ENCODE measurements at places on chromosomes 11 and 22. TPM values are rescaled to one million over a fixed set of nuclear protein-coding genes. Genes with fewer than 3 reads are reported as not detected.

SAA2 gene
- not detected for total RNA-seq

DNA sequence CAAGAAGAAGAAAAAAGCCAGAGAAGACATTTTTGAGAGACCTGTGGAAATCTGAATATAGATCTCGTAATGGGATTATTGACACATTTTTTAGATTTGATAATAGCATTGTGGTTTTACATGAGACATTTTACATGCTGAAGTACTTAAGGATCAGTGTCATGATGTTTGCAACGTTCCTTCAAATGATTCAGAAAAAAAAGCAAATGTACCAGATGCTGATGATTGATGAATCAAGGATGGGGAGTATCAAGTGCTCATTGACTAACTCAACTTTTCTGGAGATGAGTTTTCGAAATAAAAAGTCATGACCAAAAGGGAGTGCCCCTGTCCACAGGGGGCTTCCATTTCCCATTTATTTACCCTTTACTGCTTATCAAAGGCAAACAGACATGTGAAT, 207.0 kb upstream of the SORL1-AS1 start:
- DNase-seq: no peak
- no peak overlapping the region for H3K4me3 ChIP-seq
- no peak overlapping the region for H3K27ac ChIP-seq
- peaks cover 66% of the 10 kb centered on the region for H3K4me1 ChIP-seq
- peaks cover 3% of the 10 kb centered on the region for H3K27me3 ChIP-seq

DNA sequence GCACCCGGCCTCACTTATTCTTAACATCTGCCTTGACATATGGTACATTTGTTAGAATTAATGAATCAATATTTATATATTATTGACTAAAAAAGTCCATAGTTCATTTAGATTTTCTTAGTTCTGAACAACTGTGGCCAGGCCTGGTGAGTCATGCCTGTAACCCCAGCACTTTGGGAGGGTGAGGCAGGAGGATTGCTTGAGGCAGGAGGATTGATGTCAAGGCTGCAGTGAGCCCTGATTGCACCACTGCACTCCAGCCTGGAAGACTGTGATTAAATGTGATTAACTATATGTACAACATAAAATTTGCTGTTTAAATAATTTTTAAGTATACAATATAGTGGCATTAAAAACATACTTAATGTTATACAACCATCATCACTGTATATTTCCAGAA, 5.6 kb downstream of the UVRAG start:
- no peaks in the 10 kb centered on the region for H3K27me3 ChIP-seq
- no peaks in the 10 kb centered on the region for H3K36me3 ChIP-seq
- peak; percentile 22 for DNase-seq
- H3K27ac ChIP-seq: no peak overlapping the region
- H3K4me1 ChIP-seq: peaks cover 31% of the 10 kb centered on the region

- no peak overlapping the region for H3K27ac ChIP-seq
- peaks cover 17% of the 10 kb centered on the region for H3K4me1 ChIP-seq
- no peaks in the 10 kb centered on the region for H3K36me3 ChIP-seq
- DNase-seq: peak; percentile 13
- peaks cover 18% of the 10 kb centered on the region for H3K27me3 ChIP-seq
- H3K4me3 ChIP-seq: no peak overlapping the region
Observed at GRCh38 chr11:125345421-125346178, 150.5 kb downstream of the FEZ1 start.

DNA sequence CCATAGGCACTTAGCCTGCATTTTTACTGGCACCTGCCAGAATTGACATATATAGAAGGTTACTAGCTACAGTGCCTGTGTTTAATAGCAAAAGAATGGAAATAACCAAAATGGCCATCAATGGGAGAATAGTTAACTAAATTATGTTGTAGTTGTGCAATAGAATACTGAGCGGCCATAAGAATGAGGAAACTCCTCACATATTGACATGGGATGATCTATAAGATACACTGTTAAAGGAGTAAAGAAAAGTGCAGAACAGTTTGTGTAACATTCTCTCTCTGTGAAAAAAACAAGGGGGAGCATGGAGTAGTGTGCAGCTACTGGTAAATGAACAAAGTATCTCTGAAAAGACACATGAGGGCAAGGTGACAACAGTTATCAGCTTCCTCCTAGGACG, 21.5 kb downstream of the ARAP1 start:
- H3K4me1 ChIP-seq: peaks cover 13% of the 10 kb centered on the region
- no peak for DNase-seq
- H3K27ac ChIP-seq: no peak overlapping the region
- H3K36me3 ChIP-seq: peaks cover 21% of the 10 kb centered on the region
- no peak overlapping the region for H3K4me3 ChIP-seq
- H3K27me3 ChIP-seq: no peaks in the 10 kb centered on the region

SLC22A6 gene
- total RNA-seq: not detected

DNA sequence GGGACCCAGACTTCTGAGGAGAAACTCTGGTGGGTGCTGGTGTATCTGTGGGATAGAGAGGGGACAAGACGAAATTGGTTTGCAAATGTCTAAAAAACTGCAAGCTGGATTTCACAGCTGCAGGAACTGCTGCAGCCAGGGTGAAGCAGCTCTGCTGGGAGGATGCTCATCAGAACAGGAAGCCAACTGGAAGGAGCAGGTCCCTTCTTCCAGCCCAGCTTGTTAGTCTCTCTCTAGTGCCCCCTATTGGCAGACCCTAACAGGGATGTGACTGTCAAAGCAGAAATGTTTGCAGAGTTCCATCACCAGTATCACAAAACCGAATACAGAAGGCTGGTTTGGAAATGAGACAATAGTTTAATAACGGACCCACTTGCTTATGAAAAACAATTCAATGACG, 74.8 kb upstream of the SLC22A12 start:
- H3K36me3 ChIP-seq: no peaks in the 10 kb centered on the region
- DNase-seq: no peak
- H3K4me3 ChIP-seq: no peak overlapping the region
- no peaks in the 10 kb centered on the region for H3K4me1 ChIP-seq

GRCh38 chr11:45924036-45924915, 1.8 kb downstream of the LARGE2 start:
- H3K27ac ChIP-seq: no peak overlapping the region
- no peak overlapping the region for H3K4me3 ChIP-seq
- H3K4me1 ChIP-seq: no peaks in the 10 kb centered on the region
- peaks cover 34% of the 10 kb centered on the region for H3K27me3 ChIP-seq

CASP1 gene
- total RNA-seq: 14.3 TPM

- peaks cover 53% of the 10 kb centered on the region for H3K4me1 ChIP-seq
- H3K36me3 ChIP-seq: no peaks in the 10 kb centered on the region
- peak; percentile 54 for DNase-seq
- H3K27ac ChIP-seq: peak overlapping the region; percentile 92
- peak overlapping the region; percentile 50 for H3K4me3 ChIP-seq
- H3K27me3 ChIP-seq: peaks cover 13% of the 10 kb centered on the region
Observed at GRCh38 chr11:66326261-66327111, 9.6 kb upstream of the CD248 start.

C1QTNF4 gene
- not detected for total RNA-seq

DNA sequence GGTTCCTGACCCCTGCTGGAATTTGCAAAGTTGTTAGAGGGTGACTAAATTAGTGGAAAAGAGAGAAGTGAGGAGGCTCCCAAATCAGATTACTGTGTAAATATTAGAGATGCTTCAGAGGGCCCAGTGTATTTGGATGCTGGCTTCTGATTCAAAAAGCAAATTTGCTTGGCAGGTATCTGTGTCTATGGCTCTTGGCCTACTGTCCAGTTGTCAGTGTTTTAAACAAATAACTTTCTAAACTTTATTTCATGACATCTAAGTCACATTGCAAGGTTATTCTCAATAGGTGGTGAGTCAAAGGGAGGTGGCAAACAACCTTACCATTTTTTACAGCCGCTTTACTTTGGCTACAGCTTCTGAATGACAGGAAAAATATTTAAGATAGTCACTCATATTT, 720.1 kb downstream of the KCNA4 start:
- H3K27me3 ChIP-seq: no peaks in the 10 kb centered on the region
- DNase-seq: no peak
- H3K4me3 ChIP-seq: no peak overlapping the region
- H3K27ac ChIP-seq: no peak overlapping the region
- H3K4me1 ChIP-seq: peaks cover 95% of the 10 kb centered on the region

SMIM35 gene
- total RNA-seq: not detected

MADD gene
- 28.5 TPM for total RNA-seq

- no peak overlapping the region for H3K27ac ChIP-seq
- peaks cover 65% of the 10 kb centered on the region for H3K27me3 ChIP-seq
- DNase-seq: no peak
- H3K4me3 ChIP-seq: no peak overlapping the region
Observed at GRCh38 chr11:44729713-44730112, 3.0 kb downstream of the TSPAN18 start.

- H3K27me3 ChIP-seq: peaks cover 51% of the 10 kb centered on the region
- no peak for DNase-seq
- H3K4me3 ChIP-seq: no peak overlapping the region
Observed at GRCh38 chr11:63493127-63493526, 2.2 kb upstream of the PLAAT5 start.

DNA sequence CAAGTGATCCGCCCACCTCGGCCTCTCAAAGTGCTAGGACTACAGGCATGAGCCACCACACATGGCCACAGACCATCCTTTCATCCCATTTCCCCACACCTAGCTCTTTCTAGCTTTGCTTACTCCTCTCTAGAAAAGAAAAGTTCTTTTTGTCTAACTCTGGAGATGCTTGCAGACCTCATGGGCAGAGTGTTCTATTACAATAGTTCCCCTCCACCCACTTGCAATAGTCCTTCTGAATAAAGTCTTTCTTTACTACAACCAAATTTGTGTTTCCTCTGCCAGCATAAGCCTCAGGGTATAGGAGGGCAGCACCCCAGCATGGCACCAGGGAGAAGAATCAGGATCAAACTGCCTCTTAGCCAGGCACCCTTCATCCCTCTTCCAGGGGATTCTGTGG, 18.8 kb upstream of the RTL6 start:
- H3K27me3 ChIP-seq: peaks cover 36% of the 10 kb centered on the region
- no peak for DNase-seq
- no peak overlapping the region for H3K27ac ChIP-seq
- peaks cover 17% of the 10 kb centered on the region for H3K36me3 ChIP-seq

DNA sequence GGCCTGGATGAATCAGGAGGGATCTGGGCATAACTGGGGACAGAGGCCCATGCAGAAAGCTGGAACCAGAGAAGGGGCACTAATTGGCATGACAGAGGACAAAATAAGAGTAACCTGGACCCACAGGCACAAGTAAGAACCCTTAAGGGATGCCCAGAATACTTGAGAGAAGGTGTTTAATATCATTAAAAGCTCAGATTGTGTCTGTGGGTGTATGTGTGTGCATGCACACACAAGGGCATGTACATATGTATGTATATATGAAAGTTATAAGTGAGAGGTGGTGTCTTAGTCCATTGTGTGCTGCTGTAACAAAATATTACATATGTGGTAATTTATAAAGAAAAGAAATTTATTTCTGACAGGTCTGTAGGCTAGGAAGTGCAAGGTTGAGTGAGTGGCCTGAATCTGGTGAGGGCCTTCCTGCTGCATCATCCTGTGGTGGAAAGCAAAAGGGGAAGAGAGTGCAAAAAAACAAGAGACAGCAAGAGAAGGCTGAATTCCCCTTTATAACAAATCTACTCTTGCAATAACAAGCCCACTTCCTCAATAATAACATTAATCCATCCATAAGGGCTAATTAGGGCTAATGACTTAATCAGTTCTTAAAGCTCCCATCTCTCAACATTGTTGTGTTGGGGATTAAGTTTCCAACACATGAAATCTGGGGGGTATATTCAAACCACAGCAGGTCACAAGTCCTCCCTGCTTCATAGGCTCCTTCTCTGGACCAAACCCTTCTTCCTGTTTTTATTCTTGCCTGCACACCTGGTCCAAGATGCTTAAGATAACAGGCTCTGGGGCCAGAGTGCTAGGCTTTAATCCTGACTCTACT, 68.3 kb upstream of the POU2AF2 start:
- DNase-seq: no peak
- no peak overlapping the region for H3K4me3 ChIP-seq
- no peak overlapping the region for H3K27ac ChIP-seq
- peaks cover 13% of the 10 kb centered on the region for H3K4me1 ChIP-seq
- no peaks in the 10 kb centered on the region for H3K36me3 ChIP-seq
- no peaks in the 10 kb centered on the region for H3K27me3 ChIP-seq

SLC35E4 gene
- 6.3 TPM for total RNA-seq

DNA sequence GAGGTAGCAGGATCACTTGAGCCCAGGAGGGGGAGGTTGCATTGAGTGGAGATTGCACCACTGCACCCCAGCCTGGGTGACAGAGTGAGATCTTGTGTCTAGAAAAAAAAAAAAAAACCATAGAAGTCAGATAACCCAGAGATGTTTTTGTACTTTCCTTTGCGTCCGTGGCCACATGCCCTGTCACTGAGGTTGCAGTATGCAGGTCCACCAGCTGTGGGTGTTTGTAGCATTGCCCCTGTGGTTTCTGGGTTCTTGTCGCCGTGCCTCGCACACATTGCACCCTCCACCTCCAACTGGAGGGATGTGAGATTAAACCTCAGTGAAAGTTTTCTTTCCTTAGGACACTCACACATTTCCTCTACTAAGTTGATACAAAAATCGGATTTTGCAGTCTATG, 70.3 kb downstream of the TNRC6B start:
- H3K4me3 ChIP-seq: no peak overlapping the region
- DNase-seq: no peak
- peaks cover 8% of the 10 kb centered on the region for H3K4me1 ChIP-seq
- no peak overlapping the region for H3K27ac ChIP-seq
- no peaks in the 10 kb centered on the region for H3K27me3 ChIP-seq

SLC7A4 gene
- not detected for total RNA-seq

GRCh38 chr22:37314315-37315074, 32.2 kb downstream of the CYTH4 start:
- peaks cover 7% of the 10 kb centered on the region for H3K27me3 ChIP-seq
- no peak overlapping the region for H3K4me3 ChIP-seq
- no peak overlapping the region for H3K27ac ChIP-seq
- H3K36me3 ChIP-seq: no peaks in the 10 kb centered on the region

DNA sequence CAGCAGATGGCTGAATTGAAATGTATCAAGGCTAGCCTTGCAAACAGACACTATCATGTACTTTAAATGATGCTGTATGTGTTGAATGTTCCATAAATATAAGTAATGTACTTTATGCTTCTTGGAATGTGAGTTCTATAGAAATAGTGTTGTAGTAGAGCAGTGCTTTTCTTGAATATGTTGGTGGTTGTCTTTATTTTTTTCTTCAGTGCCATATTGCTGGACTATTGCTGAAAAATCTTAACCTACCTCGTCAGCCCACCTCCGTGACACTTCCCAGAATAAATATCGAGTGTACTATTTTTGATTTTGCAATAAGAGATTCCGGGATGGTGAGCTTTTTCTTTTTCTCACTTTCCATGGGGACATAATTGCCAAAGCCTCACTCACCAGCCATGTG, 153.9 kb downstream of the NAV2 start:
- no peak overlapping the region for H3K27ac ChIP-seq
- peaks cover 22% of the 10 kb centered on the region for H3K36me3 ChIP-seq
- no peaks in the 10 kb centered on the region for H3K27me3 ChIP-seq
- H3K4me1 ChIP-seq: peaks cover 30% of the 10 kb centered on the region
- no peak for DNase-seq

GRCh38 chr11:103487113-103487512, 377.9 kb downstream of the DYNC2H1 start:
- peaks cover 42% of the 10 kb centered on the region for H3K4me1 ChIP-seq
- H3K36me3 ChIP-seq: 0 out of 2 replicates have a peak, but pooled peaks cover 6% of the 10 kb centered on the region
- no peak for DNase-seq
- no peak overlapping the region for H3K27ac ChIP-seq
- no peak overlapping the region for H3K4me3 ChIP-seq

OR10A4 gene
- not detected for total RNA-seq

SCGB1A1 gene
- not detected for total RNA-seq
